ENCODE measurements at places on chromosomes 2 and 18.

DNA sequence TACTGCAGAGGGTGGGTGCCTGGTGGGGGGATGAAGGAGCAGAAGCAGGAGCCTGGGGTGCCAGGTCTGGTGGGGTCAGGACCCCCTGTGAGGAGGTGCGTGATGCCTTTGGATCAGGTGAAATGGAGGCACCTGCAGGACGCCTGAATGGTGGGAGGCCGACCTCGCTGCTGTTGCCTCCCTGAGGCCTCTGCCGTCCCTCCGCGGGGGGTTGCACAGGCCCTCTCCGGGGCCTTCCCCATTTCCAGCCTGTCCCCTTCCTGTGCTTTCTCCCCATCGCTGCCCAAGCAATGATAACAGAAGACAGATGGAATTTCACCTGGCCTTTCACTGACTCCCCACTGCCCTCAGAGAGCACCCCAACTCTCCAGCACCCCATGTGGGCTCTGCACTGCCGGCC lies 259.3 kb downstream of the ALPK2 start:
- DNase-seq = no peak

- no peak for DNase-seq
These were observed 43.0 kb upstream of the HNMT start for GRCh38 chr2:137921105-137921880.

DNA sequence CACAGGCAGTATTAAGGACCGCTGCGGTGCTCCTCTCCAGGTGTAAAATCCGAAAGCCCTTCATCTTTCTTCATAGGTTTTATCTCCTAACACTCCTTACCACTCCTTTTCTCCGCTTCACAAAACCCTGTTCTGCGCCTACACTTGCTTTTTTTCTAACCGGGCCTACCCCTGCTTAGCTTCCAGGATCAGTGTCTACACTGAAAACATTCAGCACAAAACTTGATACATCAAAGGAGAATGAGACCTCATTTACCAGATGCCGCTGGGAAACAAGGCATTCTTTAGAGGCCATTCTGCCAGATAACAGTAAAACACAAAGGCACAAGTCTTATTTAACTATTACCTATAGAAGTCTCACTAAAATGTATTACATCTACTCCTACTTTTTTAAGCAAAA lies 13.1 kb downstream of the CHST10 start:
- DNase-seq = no peak

DNA sequence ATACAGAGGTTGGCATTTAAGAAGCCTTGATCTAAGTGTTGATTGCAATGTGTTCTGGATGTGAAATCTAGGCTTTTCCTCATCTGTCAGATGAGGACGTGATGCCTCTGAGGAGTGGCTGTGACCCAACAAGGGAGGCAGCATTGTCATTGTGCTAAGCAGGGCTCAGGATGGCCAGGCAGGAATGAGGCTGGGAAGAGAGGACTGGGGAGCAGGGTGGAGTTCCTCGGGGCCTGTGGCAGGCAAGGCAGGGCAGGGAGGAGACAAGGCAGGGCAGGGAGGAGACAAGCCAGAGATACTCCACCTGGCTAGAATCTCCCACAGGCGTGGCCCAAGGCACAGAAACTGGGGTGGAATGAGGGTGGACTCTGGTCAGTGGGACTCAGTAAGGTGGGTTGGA lies 116.6 kb downstream of the RPIA start:
- DNase-seq = no peak

GRCh38 chr2:42288811-42289210 lies 72.2 kb downstream of the COX7A2L start:
- DNase-seq = no peak

DNA sequence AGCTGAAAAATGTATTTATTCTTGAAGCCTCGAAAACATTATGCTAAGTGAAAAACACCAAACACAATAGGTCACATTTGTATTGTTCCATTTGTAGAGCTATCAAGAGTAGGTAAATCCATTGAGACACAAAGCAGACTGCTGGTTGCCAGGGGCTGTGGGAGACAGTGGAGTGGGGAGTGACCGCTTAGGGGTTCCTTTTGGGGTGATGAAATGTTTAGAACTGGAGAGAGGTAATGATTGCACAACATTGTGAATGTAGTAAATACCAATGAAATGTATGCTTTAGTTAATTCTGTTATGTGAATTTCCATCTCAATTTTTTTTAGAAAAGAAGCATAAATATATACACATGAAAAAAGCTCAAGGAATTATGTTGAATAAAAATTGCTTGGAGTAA lies 15.8 kb downstream of the KCTD18 start:
- no peak for DNase-seq
